ENCODE measurements at places on chromosomes 4 and X.

- DNase-seq, result no peak
Measured at GRCh38 chr4:16695896-16696295, 202.5 kb downstream of the LDB2 start.

DNA sequence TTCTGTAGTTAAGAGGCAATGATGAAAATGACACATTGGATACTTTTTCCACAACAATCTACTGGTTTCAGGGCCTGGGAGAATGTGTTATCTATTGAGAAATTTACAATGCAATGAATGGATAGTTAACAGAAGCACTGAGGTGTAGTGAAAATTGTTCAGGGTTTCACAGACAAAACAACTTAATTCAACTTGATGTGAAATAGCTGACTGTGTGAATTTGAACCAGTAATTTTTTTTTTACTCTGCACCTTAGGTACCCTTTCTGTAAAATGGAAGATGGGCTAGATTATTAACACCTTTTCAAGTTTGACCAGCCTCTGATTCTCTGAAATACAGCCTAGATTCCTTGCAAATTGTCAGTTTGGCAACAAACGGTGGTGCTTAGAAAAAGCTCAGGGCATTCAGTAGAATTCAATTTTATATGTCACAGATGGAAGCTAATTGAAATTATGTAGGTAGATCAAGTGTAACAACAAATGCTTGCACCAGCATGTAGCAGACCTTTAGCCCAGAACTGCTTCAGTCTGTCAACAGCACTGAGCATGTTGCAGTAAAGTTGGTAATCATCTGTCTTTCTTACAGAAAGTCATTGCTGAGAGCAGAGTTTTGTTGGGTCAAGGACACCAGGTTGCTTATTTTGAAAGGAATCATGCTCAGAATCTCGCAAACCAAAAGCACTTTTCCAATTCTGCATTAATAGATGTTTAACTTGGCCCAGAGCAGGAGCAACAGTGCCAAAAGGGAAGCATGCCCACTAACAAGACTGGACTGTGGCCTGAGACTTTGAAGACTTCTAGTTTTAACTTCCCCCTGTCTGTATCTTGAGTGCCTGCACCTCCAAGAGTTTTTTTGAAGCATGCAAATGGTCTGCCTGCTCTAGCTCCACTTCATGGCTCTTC is 526.6 kb downstream of the PACRGL start:
- DNase-seq, result no peak

DNA sequence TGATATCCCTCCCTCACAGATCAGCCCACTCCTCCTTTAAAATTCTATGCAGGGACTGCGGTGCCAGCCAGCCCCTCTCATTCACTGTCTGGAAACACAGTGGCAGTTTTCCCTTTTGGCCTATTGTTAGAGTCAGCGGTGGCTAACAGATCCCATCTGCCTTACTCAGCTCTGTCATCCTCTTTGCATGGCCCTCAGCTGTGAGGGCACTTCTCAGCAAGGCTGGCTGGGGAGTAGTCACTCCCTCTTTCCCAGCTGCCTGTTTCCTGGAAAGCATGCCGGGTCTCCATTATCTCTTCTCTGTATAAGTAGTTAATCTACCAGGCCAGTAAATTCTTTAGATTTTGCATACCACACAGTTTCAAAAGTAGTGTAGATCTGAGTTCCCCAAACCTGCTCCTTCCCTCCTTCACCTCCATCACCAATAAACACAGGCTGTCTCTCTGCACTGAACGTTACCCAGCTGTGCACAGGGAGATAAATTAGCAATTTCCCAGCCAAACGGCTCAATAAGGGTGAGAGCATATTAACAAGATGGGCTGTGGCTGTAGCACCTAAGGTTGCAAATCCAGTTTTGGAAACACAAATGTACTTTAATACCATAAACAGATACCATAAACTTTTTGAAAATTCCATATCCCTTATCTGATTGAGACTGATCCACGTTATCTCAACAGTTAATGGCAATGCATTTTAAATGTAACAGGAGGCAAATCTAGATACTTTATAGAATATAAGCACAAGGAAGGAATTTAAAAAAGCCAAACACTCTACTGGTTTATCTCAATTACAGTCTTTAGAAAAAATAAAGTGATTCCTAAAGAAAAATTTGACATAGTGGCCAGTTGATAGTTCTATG is 229.3 kb downstream of the ANKRD50 start:
- DNase-seq, result no peak

DNA sequence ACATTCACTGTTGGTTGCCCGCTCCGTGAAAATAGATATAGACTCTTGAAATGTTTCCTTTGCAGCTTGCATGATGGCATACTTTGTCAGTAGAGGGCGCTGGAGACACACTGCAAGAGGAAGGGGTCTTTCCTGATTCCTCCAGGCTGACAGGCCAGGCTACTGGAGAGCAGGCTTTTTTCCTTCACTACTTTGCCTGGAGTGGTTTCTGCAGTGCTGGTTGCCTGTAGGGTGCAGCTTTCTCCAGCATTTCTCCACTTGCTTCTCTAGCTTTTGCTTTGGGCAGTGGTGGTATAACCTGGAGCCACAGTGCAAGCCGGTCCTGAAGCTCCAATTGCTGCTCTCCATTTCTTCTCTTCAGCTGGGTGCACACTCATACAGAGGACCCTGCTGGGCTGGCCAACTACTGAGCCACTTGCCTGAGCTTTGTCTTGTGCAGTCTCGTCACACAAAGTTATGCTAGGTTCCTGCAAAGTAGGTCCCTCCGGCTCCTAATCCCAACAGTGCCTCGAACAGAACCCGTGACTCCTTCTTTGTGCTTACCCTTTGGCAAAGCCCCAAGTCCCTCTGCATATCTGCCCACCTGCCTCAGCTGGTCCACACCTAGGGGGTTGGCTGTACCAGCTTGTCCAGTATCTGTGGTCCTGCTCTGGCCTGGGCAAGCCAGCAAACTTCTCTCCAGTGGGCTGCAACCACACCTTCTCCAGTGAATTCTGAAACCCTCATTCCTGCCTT is 46.3 kb downstream of the RASSF6 start:
- DNase-seq, result peak; percentile 85

GRCh38 chrX:102345916-102346315 is 93.9 kb downstream of the NXF2B start:
- peak; percentile 64 for DNase-seq

DNA sequence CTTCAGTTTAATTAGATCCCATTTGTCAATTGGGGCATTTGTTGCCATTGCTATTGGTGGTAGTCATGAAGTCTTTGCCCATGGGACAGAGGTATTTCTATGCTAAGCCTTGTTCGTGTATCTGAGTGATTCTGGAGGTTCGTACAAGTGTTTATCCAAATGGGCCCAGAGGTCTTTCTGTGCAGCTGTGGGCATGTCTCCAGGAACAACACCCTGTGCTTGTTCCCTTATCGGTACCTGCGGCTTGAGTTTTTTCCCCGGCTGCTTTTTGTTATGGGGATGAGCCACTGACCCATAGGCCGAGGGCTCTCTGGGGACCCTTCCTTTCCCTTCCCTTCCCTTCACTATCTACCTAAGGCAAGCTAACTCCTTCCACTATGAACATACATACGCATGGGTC is 81.4 kb upstream of the WDR1 start:
- DNase-seq, result no peak

DNA sequence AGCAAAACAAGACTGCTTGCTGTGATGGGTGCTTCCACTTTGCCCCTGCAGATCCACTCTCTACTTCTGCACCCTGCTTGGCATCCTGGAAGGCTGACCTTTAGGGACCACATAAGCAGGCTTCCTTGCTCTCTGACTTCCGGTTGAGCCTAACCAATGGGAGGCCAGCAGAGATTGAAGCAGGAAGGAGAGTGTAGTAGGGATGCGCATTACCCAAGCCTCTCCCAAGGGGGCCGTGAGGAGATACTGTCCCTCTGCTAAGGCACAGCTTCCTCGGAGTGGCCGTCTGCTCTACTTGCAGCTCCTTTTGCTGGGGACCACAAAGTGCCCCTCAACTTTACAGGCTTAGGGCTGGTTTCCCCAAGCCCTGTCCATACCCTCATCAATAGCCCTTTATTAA is 624.3 kb upstream of the TENM3 start:
- peak; percentile 1 for DNase-seq

DNA sequence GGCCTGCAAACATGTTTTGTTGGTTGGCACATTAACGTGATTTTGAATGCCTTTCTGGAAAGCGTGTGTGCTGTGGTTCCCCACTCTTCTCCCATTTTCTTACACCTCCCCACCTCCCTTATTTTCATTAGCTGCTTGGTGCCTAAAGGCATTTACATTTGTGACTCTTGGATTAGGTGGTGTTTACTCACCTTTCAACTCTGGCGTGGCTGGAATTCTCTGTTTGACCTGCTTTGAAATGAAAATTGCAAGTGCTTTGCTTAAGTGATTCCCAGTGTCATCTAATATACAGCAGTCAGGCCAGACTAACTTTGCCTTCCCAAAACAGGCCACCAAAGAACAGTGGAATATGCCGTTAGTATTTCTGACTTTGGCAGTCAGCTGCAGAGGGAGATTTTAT is 80.5 kb downstream of the NHSL2 start:
- no peak for DNase-seq

DNA sequence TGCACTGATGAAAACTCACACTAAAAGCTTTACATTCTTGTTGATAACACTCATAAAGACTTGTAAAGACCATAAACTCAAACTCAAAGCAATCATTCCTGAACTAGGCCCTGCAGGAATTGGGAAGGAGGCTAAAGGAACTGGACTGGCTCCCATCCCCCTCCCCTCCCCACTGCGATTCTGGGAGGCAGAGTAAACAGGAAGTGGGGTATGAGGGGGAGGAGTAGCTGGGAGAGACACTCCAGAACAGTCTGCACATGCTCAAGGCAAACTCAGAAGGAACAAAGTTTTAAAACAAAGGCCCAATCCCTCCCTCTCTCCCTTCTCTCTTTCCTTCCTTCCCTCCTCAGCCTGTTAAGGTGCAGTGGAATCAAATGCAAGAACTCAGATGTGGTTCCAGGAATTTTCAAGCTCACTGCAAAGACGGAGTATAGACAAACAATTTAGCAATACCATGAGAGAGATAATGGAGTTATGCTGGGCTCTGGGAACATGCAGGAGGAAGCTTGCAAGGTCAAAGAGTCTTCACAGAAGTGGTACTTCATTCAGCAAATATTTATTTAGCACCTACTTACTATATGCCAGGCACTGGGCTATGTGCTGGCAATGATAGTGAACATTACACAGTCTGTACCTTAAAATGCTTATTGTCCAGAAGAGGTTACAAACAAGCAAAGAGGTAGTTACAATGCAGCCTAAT is 15.9 kb downstream of the MID1IP1 start:
- DNase-seq, result peak; percentile 60

DNA sequence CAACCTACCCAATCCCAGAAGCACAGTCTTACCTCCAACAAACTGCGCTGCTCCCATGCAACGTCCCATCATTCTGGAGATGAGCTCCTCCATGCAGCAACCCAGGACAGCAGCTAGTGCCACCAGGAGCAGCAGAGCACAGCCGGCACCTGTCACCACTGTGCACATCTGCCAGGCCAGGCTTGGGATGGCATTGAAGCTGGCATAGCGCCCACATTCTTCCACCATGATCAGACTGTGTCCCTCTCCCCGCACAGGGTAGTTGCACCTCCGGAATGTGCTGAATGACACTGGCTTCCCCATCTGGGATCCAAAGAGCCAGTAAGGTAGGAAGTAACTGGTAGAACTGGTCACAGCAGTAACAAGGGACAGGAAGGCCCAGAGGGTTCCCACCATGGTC is 8.8 kb downstream of the LHFPL1 start:
- DNase-seq, result no peak

GRCh38 chr4:183438458-183439113 is 5.8 kb upstream of the CDKN2AIP start:
- DNase-seq, result no peak

- peak; percentile 84 for DNase-seq
Measured at GRCh38 chr4:163180090-163180489, 13.4 kb upstream of the NAF1 start.

GRCh38 chr4:151719956-151720334 is 40.9 kb downstream of the GATB start:
- DNase-seq, result no peak

DNA sequence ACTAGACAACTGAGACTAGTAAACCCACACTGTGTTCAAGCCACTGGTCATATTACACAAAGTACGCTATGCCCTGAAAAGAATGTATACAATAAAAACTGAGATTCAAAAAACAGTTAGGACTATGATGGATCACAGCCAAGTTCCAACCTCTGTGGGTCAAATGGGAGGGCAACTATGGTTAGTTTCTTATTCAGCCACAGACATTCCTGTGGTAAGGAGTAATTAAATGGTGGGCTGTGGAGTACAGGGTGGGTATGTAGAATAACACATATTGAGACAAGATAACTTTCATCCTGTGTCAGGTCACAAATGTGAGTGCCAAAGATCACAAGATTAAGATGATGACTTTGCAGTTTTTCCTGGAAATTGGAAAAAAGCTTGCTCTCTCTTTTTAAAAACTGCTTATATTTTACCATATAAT is 167.2 kb downstream of the NPNT start:
- peak; percentile 4 for DNase-seq

DNA sequence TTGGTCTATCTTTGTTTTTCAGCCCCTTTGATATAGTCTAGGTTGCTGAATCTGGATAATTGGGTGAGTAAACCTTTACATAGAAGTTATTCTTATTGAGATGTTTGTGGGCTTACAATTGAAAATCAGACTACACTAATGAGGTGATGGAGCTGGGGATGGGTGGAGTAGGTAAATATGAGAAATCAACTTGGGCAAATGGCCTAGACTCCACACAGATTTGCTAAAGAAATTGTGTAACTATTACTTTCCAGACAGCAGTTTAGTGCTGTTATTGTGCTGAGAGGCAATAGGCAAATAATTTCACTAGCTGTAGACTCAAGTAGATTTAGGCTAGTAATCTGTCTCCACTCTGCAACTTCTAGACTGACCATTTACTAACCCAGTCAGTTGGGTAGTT is 8.2 kb downstream of the DIAPH2 start:
- DNase-seq, result no peak

GRCh38 chr4:129282293-129282692 is 186.3 kb downstream of the C4orf33 start:
- DNase-seq, result no peak

DNA sequence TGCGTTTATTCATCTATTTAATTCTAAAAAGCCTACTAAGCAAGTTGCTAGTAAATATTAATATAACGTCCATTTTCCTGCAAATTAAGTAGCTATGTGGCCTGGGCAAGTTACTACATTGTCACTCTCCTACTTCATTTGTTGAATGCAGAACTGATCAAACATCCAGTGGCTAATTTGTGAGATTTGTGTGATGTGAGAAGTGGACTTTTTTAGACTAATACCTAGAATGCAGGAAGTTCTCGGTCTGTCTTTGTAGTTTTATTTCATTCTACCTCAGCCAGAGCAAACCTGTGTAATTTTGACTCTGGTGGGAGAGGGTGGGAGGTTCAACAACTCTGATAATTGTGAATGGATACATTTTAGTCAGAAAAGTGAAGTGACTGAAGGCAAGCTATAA is 840 bp downstream of the GUF1 start:
- DNase-seq, result no peak

GRCh38 chr4:129821073-129821472 is 725.1 kb downstream of the C4orf33 start:
- DNase-seq, result no peak

- DNase-seq, result peak; percentile 12
Measured at GRCh38 chrX:16212436-16212835, 45.2 kb downstream of the MAGEB17 start.
